ENCODE measurements at places on chromosomes 3 and 15. TPM values are rescaled to one million over a fixed set of nuclear protein-coding genes. Genes with fewer than 3 reads are reported as not detected.

GRCh38 chr15:34650177-34650576 lies 66.7 kb upstream of the GOLGA8B start:
- no peak for DNase-seq

DNA sequence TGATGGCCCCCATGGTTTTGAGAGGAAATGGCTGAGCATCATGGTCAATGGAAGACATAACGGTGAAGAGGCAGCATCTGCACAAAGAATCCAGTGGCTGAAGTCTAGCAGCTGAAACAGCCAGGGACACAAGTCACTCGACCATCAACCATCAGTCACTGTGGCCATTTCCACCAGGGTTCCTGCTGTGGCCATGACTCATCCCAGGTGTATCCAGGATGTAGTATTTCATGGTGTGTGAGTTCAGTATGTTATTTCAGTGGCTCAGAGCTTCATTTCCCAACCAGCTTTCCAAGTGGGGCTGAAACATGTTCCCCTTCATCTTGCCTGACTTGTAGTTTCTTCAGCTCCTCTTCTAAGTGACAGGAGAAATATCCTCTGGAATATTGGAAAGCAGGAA lies 47.8 kb upstream of the WNT5A start:
- no peak for DNase-seq

- DNase-seq = no peak
Observed at GRCh38 chr3:31754575-31755278, 222.0 kb downstream of the STT3B start.

GRCh38 chr15:84921121-84921520 lies 36.7 kb downstream of the SLC28A1 start:
- DNase-seq = no peak

- DNase-seq = no peak
Observed at GRCh38 chr15:68979816-68980215, 34.7 kb upstream of the NOX5 start.

GRCh38 chr15:101174152-101174920 lies 77.5 kb downstream of the CHSY1 start:
- no peak for DNase-seq

DNA sequence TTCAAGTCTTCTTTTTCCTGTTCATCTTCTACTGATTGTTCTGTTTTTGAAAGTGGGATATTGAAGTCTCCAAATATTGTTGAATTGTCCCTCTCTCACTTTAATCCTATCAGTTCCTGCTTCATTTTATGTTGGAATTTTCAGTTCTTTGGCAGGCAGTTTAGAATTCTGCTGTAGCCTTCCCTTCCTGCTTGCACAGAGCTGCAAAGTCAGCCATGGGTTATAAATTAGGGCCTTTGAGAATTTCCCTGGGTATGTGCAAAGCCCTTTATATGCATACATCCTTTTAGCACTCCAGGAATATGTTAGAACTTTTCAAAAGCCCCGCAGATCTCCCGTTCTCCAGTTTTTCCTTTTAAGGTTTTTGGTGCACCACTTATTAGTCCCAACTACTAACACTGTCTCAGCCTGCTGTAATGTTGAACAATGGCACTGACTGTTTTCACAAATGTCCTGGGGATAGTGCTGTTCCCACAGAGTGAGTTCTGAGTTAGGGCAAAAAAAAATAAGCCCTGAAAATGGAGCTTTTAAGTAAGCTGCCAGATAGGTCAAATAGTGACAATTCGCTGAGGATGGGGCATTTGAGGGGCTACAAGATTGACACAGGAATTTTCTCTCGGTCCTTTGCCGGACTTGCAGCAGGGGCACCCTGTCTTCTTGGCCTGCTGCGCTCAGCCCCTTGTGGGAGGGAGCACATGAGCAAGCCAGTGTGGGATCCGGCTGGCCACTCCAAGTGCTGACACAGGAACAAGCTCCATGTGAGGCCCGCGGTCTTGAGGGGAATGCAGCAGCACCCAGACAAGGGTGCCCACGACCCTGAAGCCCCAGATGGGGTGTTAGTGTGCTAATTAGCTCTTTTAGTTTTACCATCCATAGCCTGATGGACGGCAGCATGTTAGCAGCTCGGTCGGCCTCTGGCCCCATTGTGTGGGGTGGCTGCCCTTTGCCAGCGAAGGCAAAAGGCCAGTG lies 96.0 kb downstream of the VPS8 start:
- DNase-seq = no peak

DNA sequence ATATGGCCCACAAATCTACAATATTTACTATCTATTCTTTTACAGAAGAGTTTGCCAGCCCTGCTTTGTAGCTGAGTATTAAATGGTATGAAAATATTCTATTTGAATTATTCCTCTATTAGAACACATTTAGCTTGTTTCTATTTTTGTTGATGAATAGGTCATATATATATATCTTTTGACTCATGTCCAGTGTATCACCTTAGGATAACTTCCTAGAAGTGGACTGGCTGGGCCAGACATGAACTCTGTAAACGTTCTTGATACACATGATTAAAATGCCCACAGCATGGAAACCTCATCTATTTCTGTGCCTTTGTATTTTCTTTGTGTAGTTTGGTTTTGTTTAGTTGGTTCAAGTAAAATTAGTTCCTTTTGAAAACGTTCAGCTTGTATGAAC lies 37.1 kb downstream of the DAZL start:
- DNase-seq = no peak

- DNase-seq = peak; percentile 39
Observed at GRCh38 chr3:142888099-142888480, 793 bp downstream of the PCOLCE2 start.

DNA sequence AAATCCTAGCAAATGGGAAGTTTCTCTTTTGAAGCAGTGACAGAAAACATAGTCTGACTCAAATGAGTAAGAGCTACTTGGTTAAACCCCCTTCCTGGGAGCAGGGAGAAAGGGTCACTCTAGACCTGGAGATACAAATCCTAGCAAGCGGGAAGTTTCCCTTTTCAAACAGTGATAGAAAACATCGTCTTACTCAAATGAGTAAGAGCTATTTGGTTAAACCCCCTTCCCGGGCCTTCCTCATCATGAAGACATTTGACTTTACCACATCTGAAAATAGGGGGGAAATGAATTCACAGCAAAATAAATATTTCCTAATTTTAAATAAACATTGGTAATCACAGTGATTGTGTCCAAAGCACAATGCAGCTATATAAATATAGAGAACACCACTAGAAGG lies 79.2 kb downstream of the FOXB1 start:
- DNase-seq = no peak

DNA sequence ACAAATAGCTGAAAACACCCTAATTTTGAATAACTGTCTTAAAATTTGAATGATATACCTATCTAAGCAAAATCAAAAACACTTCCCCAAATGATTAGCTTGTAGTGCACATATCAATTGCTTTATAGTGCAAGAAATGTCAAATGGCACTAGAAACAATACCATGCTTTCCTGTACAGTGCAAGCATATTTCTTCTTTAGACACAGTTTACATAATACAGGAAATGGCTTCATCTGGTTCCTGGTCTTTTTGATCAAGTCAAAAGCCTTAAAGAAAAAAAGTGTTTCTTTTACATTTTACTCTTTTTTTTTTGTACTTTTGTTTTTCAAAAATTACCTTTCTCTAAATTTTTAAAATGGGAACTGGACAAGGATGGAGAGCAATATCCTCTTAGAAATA lies 352.1 kb downstream of the MECOM start:
- DNase-seq = no peak

DNA sequence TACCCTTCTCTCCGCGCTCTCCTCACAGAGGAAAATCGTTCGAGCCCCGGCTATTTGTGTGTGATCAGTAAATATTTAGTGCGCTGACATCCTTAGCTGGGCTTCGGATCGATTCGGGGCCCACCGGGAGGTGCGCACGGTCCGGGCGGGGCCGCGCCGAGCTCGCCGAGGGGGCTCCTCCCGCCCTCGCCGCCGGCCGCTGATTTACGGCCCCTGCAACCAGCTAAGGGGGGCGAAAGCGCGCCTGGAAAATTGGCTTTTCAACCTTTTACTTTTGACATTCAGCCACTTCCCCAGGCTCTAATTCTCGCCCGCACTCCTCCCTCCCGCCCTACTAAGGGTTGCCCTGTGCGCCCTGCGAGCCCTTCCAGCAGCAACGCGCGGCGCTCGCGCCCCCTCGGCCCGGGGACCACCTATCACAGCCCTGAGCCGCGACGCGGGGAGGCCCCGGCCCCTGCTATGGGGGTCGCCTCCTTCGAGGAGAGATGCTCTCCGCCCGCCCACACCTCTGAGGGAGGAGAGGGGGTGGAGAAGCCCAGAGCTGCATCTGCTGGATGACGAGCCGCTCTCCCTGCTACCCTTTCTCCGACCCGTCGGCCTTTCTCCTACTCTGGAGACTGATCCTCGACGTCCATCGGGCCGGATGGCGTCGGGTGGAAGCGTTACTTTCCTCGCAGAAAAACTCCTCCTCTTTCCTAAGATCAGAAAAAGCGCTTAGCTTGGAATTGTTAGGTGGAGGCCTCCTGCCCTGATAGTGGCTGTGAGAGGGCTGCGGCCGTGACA lies 7.8 kb upstream of the NR2F2 start:
- peak; percentile 17 for DNase-seq

DNA sequence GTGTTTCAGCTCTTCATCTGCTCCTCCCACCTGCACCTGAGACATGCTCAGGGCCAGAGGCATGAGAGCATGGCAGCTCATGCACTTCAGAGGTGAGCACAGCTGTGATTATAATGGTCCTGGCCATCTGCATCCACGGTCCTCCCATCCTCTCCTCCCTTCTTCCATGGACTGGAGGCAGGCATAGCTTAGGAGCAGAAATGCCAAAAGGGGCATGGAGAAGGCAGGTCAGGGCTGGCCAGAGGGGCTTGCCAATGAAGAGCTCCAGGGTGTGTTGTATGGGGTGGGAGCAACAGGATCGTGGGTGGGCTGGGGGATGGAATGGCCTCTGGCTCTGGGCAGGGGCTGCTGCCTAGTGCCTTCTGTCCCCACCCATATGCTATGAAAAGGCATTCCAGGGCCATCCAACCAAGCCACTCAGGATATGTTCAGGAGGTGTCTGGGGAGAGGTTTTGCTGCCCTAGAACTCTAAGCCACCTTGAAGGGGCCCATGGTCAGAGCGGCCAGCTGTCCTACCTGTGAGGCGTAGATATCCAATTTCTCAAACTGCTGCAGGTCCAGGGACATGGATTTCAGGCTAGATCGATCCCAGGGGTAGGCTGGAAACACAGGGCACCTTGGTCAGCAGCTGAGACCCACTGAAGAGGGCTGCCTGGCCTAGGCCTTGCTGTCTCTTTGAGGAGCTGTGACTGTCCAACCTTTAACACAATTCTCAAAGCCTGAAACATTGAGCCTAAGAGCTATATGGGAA lies 26.1 kb downstream of the KY start:
- no peak for DNase-seq

Gene TMEM266
- 4.5 TPM for total RNA-seq

Gene CTXN2
- 0.82 TPM for total RNA-seq

Gene SMCO1
- total RNA-seq = not detected

Gene TM4SF18
- total RNA-seq = 3.7 TPM

Gene SUMF1
- 25.7 TPM for total RNA-seq

Gene CILP
- 0.41 TPM for total RNA-seq

Gene BNC1
- 0.41 TPM for total RNA-seq

All from frontal cortex (tissue), 4 donors.